ENCODE measurements at places on chromosomes 16 and 17. TPM values are rescaled to one million over a fixed set of nuclear protein-coding genes. Genes with fewer than 3 reads are reported as not detected.

DNA sequence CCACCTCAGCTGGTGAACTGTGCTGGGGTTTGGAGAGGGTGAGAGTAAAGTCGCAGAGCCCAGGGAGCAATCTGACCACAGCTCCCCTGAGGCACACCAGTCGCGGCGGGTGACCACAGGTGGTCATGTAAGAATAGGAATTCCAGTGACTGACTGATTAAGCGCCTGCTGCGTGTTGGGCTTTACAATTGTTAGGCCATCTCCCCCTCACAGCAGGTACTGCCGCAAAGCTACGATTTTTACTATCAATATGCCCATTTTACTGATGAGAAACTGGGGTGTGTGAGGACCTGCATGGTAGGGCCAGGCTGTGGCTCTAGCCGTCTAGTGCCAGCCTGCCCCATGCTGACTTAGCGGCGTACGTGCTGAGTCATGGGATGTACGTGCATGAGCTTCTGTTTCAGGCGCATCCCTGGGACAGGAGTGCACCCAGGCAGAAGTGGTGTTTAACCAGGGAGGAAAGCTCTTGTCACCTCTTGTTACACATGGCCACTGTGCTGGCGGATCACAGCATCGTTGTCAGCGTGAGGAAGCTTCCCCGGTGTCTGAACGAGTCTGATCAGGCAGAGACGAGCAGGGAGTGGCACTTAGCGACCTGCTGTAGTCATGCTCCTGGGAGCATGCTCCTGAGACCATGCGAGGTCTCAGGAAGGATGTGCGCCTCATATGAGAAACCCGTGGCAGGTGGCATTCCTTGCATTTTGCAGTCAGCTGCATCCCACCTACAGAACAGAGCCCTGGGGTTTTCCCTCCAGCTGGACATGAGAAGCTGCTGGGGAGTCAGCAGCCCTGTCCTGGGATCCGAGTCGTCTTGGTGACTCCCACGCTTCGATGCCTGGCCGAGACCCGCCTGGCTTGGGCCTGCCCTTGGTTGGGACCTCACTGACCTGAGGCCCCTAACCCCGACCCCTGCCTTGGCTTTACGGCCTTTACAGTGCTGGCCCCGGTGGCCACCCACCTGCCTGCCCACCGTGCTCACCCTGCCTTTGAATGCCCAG, 163.7 kb upstream of the CHMP6 start:
- no peak for DNase-seq

- DNase-seq, result no peak
Measured at GRCh38 chr16:23373436-23374219, 71.5 kb downstream of the SCNN1B start.

GRCh38 chr17:2798188-2798587, 1.9 kb downstream of the RAP1GAP2 start:
- no peak for DNase-seq

GRCh38 chr17:83187782-83188311, 108.4 kb downstream of the METRNL start:
- DNase-seq, result no peak

- DNase-seq, result no peak
Measured at GRCh38 chr17:56011406-56012131, 141.7 kb upstream of the ANKFN1 start.

DNA sequence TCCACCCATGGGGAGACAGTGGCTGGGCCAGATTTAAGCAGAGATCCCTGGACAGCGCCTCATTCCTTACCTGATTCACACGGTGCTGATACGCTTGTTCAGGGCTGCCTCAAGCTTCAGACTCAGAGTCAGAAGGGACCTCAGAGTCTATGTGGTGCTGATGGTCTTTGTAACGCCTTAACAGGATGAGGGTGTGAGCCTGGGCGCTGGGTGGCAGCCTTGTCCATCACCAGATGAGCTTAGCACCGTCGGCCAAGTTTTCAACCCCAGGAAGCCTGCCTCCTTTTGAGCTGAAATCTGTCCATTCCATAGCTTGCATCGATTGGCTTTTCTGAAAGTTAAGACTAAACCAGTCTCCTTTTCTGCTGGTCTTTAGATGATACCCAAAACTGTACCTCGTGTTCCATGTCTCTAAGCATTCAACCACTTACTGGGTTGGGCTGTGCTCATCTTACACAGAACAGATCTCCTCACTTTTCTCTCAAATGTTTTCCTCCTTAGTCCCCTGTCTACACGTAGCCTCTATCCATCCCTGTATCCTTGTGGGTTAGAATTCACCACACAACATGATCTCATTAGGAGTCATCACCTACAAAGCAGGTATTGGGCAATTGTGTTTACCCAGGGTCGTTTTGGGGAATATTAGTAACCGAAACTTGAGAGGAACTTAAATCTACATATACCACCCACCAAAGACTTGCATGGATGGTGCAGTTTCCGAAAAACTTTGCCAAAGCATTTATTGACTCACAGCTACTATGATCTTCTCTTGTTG, 573.4 kb downstream of the CDH13 start:
- no peak for DNase-seq

DNA sequence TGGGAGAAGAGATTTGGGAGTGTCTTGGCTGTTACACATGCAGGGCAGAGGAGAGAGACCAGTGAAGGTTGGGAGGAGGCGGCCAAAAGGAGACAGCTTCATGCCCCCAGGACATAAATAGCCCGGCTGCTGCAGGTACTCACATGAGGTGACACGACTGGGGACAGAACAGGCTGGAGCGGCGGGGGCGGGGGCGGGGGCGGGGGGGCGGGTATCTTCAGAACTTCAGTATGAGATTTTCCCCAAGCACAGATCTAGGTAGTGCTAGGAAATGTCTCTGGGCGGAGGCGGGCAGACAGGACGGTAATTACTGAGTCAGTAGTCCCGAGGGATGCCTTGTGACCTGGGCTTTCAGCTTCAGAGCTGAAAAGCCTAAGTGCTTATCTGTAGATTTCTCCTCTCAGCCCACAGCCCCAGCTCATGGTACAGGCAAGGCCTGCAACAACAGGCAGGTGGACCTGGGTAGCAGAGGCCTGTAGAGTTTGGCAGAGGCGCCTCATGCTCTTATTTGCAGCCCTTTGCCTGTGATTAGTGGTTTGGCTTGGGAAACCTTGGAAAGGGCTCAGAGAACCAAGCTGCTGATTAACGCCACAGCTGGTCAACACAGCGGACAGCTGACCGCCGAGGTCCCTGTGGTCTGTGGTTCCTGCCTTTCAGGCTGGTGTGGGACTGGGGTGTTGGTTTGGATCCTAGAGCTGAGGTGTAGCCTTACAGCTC, 24.5 kb downstream of the UNK start:
- no peak for DNase-seq

GRCh38 chr17:51154176-51154575, 817 bp downstream of the NME1 start:
- no peak for DNase-seq

Gene CSH2
- not detected for total RNA-seq

Gene BCO1
- 18.3 TPM for total RNA-seq
